ENCODE measurements at places on chromosomes 5 and 9.

DNA sequence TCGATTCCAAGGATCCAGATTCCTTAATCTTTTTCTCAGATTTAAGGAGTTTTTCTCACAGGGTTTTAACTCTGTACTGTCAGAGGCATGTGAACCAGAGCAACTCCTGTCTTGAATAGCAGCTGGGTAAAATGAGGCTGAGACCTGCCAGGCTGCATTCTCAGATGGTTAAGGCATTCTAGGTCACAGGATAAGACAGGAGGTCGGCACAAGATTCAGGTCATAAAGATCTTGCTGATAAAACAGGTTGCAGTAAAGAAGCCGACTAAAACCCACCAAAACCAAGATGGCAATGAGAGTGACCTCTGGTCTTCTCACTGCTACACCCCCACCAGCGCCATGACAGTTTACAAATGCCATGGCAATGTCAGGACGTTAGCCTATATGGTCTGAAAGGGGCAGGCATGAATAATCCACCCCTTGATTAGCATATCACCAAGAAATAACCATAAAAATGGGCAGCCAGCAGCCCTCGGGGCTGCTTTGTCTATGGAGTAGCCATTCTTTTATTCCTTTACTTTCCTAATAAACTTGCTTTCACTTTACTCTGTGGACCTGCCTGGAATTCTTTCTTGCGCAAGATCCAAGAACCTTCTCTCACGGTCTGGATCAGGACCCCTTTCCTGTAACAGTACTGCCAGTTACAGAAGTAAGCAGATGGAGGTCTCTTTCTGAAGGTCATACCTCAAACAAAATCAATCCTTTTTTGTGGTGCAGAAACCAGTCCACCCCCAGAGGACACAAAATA lies 87.1 kb downstream of the SLC38A9 start:
- no peak for DNase-seq

- DNase-seq = no peak
These were observed 110.7 kb downstream of the FEM1C start for GRCh38 chr5:115433918-115434317.

- no peak for DNase-seq
These were observed 1104.8 kb upstream of the COX7C start for GRCh38 chr5:85512896-85513295.

DNA sequence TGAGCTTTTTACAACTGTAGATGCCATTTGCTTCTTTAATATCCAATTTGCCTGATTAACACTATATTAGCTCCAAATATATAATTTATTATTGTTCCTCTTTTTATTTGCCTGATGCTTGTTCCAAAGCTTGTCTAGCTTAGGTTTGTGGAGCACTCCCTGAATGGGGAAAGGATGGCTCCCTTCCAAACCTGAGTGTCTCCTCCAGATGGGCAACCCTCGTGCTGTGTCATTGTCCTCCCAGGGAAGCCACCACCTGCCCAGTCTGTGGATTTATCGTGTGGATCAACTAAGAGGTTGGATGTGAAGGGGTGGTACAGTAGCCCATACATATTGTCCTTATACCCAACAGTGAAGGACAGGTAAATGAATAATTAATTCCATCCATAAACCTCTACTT lies 404.9 kb downstream of the CDK5RAP2 start:
- no peak for DNase-seq

- DNase-seq = no peak
These were observed 1.5 kb downstream of the PIP5K1B start for GRCh38 chr9:68706363-68707201.

DNA sequence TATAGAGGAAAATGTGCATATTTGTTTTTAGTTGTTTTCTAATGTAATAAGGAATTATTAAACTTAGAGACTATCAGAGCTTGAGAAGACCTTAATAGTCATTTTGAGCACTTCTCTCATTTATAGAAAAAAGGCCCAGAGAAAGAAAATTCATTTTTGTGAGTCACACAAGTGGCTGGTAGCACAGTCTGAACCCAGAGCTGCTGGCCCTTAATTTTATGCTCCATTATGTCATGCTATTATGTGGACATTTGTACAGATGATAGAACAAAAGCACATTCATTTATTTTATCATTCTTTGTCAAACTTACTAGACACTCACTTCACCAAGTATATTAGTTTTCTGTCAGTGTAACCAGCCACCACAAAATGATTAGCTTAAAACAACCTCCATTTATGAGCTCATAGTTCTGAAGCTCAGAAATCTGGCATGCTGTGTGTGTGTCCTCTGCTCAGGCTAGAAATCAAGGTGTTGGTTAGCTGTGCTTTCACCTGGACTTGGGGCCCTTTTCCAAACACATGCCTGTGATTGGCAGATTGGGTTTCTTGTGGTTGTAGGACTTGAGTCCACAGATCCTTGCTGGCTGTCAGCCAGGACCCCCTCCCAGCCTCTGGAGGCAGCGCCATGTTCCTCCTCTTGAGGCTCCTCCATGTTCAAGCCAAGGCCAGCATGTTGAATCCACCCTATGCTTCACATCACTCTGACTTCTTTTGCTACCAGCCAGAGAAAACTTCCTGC lies 188.9 kb downstream of the ARHGAP26 start:
- no peak for DNase-seq

DNA sequence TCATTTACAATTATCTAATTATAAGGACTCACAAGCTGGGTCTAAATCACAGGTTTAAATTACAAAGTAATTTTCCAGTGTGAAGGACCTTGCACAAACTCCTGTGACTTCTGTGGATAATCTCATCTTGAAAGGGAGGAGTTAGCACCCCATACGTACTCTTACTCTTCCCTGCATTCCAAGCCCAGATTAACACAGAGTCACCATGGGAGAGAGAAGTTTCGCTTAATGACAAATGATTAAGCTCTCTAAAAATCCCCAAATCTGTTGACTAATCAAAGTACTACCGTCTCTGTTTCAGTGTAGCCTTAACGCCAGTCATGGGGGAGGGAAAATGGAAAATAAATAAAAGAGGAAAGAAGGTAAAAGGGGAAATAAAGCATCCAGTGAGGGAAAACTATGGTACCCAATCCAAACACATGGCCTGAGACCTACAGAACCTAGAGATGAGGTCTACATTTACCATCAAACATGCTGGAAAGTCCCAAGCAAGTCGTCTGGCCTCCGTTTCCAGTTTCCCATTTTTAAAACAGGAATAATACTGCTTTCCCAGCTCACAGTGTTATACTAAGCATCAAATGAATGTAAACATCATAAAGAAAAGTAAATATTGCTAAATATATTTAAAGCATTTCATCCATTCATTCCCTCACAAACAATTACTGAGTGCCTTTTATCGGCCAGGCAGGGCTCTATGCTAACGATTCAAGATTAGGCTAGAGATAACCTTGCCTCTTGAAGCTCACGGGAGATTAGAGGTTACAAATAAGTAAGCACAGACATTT lies 63.2 kb downstream of the PCA3 start:
- no peak for DNase-seq

GRCh38 chr5:56088967-56089829 lies 94.4 kb upstream of the IL6ST start:
- DNase-seq = no peak

- no peak for DNase-seq
These were observed 71.5 kb downstream of the PSMB7 start for GRCh38 chr9:124343533-124344290.

DNA sequence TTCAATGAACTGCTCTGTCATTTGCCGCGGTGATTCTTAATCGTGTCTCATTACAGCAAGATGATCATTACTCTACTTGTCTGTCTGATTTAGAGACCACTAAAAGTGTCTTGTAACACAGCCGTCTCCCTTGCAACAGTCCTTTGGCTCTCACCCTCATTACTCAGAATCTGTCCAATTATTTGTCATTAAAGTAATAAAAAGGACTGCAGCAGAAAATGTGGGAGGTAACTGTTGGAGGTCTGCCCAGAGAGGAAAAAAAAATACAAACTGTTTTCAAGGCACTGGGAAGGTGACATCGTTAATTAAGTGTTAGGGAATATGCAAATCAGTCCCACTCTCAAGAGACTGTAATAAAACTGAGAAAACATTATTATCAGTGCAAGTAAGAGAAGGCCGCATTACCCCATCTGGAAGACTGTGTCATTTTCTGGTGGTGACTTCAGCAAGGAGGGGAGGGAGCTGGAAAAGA lies 281.0 kb downstream of the RASEF start:
- no peak for DNase-seq

- DNase-seq = no peak
These were observed 1.9 kb upstream of the NRARP start for GRCh38 chr9:137303893-137304382.

DNA sequence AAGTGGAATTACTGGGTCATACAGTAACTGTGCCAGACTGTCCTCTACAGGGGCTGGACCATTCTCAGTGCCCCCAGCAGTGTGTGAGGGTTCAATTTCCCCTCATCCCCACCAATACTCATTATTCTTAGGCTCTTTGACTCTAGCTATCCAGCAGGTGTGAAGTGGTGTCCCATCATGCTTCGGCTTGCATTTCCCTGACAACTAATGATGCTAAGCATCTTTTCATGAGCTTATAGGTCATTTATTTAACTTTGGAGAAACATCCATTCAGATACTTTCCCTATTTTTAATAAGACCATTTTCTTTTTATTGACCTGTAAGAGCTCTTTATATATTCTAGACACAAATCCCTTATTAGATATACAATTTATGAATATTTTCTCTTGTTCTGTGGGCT lies 63.6 kb downstream of the ADAMTS2 start:
- peak; percentile 25 for DNase-seq

- DNase-seq = peak; percentile 52
These were observed 16.4 kb downstream of the FGF1 start for GRCh38 chr5:142669477-142669876.

- no peak for DNase-seq
These were observed 19.9 kb upstream of the IER5L start for GRCh38 chr9:129197978-129198318.

- DNase-seq = no peak
These were observed 275.6 kb downstream of the KDM4C start for GRCh38 chr9:7033076-7034045.

DNA sequence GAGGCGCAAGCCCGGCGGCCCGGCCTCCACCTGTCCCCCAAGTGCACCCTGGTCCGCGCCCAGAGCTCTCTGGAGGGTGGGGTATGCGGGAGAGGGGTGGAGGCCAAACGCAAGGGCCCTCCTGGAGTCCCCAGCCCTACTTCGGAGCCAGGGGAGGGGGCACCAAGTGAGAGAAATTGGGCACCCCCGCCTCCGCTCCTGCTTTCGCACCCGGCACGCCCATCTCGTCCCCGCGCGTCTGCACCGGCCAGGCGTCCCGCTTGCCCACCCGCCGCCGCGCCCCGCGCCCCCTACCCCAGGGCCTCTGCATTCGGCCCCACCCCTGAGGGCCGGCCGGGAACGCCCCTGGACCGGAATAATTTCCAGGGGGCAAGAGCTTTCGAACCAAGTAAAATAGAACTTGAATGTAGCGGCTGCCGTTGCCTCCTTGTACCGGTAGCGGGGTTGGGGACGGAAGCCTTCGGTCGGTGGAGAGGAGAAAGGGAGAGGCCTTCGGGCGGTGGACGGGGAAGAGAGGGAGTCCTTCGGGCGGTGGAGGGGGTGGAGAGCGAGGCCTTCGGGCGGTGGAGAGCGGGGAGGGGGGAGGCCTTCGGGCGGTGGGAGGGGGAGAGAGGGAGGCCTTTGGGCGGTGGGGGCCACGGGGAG lies 694 bp upstream of the PHPT1 start:
- peak; percentile 92 for DNase-seq

DNA sequence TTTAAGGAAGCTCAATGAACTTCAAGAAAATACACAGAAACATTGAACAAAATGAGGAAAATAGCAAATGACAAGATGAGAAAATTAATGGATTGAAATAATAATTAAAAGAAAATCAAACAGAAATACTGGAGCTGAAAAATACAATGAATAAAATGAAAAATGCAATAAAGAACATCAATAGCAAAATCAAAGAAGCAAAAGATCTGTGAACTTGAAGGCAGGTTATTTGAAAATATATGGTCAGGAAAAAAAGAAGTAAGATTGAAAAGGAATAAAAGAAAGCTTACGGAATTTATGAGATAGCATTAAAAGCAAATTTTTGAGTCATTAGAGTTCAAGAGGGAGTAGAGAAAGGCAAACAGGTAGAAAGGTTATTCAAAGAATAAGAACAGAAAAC lies 42.4 kb downstream of the CERT1 start:
- no peak for DNase-seq

DNA sequence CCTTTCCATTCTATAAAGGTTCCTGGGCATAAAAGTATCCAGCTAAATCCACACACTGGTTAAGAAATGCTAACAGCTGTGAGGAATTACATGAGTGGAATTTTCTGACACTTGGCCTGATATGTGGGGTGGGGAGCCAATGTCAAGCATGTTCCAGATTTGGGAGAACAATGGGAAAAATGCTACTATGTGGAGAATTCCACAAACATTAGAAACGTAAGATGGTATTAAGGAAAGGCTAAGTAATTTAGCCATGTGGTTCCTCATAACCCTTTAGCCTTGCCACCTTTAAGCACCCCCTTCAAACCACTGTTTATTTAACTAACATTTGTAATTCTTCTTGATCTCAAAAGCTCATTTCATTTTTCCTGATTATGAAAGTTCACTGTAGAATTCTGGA lies 149.2 kb downstream of the GNA14 start:
- no peak for DNase-seq

GRCh38 chr5:67095346-67096171 lies 101.0 kb downstream of the CD180 start:
- DNase-seq = peak; percentile 88

- DNase-seq = peak; percentile 59
These were observed 74.2 kb downstream of the WWC1 start for GRCh38 chr5:168365581-168366081.

GRCh38 chr5:122183098-122183787 lies 53.9 kb downstream of the ZNF474 start:
- peak; percentile 95 for DNase-seq

DNA sequence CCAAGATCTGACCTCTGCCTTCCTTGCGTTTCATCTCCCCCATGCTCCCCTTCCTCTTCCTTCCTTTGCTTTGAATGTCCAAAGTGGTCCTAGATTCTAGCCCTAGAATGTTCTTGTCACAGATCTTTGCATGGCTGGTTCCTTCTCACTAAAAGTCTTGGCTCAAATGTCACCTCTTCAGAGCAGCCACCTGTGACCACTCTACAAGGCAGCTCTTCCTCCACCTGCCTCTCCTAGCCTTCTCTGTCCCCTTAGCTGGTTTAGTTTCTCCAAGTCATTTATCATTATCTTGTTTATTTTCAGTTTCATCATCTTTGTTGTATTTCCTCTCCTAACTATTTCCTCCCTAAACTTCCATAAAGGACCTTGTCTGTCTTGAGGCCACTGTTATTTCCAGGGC lies 7.1 kb upstream of the OCLN start:
- no peak for DNase-seq

GRCh38 chr5:131413605-131414559 lies 150.0 kb downstream of the CDC42SE2 start:
- no peak for DNase-seq
